ENCODE measurements at places on chromosomes 16 and 17.

- no peak for DNase-seq
Observed at GRCh38 chr16:80725566-80726162, 78.7 kb downstream of the CDYL2 start.

GRCh38 chr17:13557077-13557476 lies 44.7 kb downstream of the HS3ST3A1 start:
- DNase-seq = peak; percentile 41

- no peak for DNase-seq
Observed at GRCh38 chr16:68719993-68720489, 17.1 kb upstream of the CDH1 start.

- DNase-seq = no peak
Observed at GRCh38 chr16:71441348-71442050, 355 bp downstream of the TLE7 start.

DNA sequence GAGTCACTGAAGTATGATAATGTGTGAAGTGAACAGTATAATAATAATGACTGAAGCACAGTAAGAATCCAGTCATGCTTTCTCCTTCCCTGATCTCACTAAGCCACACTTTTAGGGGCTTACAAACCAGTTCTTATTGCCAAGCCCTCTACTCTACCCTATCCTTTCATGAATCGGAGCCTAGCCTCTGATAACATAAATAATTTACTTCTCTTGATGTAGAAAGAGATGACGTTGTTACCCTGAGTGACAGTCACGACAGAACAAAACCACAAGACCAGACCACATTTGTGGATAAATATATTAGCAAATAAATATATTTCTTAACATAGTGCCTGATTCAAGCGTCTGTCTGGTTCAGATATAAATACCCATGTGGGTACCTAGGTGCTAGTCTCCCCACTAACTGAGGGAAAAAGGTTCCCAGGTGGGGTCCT lies 1.4 kb upstream of the SUPT4H1 start:
- no peak for DNase-seq

GRCh38 chr16:3026609-3027488 lies 3.0 kb downstream of the THOC6 start:
- DNase-seq = no peak

GRCh38 chr17:8354236-8354635 lies 14.6 kb downstream of the ODF4 start:
- no peak for DNase-seq

- DNase-seq = no peak
Observed at GRCh38 chr16:54015147-54015546, 271.4 kb downstream of the IRX3 start.

DNA sequence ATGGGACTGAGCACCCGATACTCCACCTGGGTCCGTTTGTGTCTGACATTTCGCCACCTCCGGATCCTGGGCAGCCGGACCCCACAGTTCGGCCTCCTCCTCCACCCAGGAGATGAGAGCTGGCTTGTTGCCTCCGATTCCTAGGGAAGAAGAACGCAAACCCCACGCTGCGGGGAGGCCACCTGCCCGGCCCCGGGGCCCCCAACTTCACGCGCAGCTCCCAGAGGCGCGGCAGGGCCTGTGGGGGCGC lies 542 bp downstream of the ZNF764 start:
- DNase-seq = no peak

DNA sequence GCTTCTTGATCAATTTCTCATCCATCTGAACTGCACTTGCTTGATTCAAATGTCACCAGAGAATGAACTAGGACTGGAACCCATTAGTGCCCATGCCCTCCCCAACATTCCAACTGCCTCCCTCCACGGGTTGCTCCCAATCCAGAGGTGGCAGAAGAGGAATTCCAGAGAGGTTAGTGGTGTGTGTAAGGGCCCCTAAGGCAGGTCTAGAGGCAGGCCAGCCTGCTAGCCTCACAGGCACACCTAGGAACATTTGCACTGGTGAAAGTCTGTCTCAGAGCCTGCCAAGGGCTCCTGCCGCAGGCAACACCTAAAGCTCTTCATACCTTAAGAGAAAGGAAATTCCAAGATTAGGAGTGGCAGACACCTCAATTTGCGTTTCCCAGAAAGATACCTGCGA lies 21.2 kb upstream of the CMTM4 start:
- no peak for DNase-seq

DNA sequence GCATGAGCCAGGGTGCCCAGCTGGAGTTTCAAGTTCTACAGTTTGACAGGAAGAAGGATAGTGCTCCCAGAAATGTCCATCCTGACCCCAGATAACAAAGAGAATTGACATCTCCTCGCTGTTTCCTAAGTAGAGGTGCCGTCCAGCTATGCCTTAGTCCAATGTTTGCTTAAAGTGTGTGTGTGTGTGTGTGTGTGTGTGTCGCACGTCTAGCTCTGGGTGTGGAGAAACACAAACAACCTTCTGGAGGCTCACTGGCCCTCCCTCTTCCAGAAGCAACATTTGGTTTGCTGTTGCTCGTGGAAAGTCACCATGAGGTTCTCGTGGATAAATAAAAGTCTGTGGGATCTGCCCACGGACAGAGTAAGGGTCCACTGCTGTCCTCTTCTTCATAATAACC lies 22.1 kb downstream of the EMP2 start:
- DNase-seq = no peak

- DNase-seq = no peak
Observed at GRCh38 chr17:43745541-43745940, 13.1 kb downstream of the SOST start.

- no peak for DNase-seq
Observed at GRCh38 chr17:33596899-33597298, 303.8 kb upstream of the ASIC2 start.

DNA sequence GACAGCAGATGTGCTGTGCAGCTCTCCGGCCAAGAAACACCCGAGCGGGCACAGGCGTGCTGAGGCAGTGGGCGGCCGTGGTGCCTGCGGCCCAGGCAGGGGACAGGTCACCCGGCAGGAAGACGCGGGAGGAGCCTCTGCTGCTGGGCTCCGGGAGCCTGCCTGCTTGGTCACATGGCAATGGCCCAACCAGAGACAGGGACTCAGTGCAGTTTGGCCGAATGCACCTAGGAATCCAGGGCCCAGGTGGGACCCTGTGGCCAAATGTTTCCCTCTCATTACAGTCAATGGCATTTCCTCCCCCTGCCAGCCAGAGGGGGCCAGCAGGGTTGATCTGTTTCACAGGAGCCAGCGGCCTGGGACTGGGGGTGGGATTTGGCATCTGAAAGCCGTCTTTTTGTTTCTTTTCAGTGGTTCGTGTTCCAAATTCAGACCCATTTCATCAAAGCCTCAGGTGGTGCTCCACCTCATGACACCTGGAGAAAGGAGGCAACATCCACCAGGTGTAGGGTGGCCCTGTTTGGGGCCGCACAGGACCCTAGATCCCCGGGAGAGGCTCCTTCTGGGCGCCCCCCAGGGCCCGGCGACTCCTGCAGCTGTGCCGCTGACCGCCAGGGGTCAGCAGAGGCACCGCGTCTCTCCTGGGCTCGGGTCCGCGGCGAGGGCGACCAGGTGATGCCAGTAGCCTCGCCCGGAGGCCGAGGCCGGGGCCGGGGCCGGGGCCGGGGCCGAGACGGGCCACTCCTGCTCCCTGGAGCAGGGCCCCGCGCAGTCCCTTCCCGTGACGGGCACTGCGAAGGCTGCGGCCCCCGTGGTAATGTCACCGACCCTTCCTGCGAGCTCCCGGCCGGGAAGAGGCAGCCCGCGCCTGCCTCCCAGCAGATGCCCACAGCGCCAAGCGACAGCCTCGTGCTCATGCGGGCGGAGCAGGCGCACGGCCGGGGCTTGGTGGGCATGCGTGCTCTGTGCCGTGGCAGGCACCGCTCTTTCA lies 118.5 kb downstream of the C16orf78 start:
- DNase-seq = no peak

DNA sequence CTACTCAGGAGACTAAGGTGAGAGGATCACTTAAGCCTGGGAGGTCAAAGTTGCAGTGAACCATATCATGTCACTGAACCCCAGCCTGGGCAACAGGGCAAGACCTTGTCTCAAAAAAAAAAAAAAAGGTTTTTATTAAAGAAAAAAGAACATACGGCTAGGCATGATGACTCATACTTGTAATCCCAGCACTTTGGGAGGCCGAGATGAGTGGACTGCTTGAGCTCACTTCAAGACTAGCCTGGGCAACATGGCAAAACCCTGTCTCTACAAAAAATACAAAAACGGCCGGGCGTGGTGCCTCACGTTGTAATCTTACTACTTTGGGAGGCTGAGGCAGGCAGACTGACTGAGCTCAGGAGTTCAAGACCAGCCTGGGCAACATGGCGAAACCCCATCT lies 38.4 kb downstream of the RANBP10 start:
- peak; percentile 39 for DNase-seq

DNA sequence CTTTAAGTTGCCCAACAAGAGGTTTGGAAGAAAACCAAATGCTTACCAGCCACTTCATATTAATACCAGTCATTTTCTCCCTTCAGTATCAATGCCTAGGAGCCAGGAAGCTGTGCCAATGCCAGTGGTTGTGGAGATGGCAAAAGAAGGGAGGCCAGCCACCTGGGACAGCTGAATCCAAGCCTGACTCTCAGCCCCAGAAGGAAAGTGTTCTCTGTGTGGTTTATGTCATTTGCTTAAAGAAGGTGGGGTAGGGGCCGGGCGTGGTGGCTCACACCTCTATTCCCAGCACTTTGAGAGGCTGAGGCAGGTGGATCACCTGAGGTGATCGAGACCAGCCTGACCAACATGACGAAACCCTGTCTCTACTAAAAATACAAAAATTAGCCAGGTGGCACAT lies 13.4 kb downstream of the C17orf78 start:
- DNase-seq = no peak

DNA sequence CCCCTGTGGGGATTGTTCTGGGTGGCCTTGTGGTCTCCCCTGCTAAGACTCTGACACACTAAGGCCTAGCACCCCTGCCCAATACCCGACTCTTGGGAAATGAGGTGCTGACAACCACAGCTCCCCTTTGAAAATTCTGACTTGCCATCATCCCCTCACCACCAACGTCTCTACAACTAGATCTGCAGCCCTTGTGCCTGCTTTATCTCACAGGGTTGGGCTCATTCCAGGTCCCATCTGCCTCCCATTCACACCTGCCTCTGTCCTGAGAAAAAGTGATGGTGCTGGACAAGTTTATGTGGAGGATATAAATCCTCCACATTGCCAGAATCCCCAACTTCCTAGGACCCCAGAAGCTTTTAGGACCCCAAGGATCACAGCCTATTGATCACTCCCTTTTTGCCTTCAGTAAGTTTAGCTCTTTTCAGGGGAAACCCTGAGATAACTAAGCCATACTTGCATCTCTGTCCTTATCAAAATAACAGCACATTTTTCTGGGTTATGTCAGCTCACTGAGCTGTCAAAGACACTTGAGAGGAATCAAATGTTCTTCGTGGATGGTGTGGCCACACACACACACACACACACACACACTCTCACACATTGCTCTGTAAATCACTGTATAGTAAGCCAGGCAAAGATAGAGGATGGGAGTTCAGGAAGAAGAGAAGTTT lies 136.8 kb upstream of the CES5A start:
- DNase-seq = no peak

- DNase-seq = no peak
Observed at GRCh38 chr17:41678907-41679739, 9.6 kb upstream of the EIF1 start.

DNA sequence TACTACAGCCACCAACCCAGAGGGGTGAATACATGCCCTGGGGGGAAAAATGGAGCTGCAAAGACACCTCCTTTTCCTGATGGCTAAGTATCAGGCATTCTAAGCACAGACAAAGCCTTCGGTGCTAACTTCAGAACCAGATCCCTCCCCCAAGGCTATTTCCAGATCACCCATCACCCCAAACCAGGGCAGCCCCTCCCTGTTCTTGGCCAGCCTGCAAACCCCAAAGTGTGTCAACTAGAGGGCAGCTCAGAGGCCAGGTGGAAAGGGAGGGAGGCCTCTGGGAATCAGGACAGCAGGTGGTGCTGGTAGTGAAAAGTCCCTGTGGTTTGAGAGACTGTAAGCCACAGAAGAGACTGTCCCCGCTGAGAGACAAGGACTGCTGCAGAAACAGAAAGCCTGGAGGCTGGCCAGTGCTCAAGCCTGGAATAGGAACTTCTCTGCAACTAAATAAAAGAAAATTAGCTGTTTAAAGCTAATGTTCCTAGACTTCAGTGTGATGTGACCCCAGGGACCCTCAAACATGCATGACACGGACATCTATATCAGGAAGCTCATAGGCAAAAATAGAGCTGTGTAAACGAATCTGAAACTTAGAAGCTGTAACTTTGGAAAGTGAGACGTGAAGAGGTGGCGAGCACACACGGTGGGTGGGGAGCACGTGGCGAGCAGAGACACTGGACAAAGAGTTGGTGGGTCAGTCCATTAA lies 9.1 kb downstream of the TUBG1 start:
- no peak for DNase-seq

- no peak for DNase-seq
Observed at GRCh38 chr16:19446300-19446846, 28.7 kb downstream of the TMC5 start.

- no peak for DNase-seq
Observed at GRCh38 chr17:60665602-60666001, 12.0 kb upstream of the BCAS3 start.

DNA sequence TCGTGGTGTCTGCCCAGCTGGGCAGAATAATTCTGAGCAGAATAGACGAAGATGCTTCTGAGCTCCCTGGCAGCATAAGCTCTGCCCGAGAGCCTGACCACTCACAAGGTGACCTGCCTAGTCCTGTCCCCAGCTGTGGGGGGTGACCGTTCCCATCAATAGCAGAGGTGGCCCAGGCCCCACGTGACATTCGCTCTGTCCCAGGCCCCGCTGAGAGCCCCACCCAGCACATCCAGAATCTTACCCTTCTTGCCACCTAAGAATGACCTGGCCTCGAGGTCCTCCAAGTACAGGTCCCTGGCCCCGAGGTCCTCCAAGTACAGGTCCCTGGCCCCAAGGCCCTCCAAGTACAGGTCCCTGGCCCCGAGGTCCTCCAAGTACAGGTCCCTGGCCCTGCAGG lies 695 bp upstream of the TMEM204 start:
- no peak for DNase-seq

DNA sequence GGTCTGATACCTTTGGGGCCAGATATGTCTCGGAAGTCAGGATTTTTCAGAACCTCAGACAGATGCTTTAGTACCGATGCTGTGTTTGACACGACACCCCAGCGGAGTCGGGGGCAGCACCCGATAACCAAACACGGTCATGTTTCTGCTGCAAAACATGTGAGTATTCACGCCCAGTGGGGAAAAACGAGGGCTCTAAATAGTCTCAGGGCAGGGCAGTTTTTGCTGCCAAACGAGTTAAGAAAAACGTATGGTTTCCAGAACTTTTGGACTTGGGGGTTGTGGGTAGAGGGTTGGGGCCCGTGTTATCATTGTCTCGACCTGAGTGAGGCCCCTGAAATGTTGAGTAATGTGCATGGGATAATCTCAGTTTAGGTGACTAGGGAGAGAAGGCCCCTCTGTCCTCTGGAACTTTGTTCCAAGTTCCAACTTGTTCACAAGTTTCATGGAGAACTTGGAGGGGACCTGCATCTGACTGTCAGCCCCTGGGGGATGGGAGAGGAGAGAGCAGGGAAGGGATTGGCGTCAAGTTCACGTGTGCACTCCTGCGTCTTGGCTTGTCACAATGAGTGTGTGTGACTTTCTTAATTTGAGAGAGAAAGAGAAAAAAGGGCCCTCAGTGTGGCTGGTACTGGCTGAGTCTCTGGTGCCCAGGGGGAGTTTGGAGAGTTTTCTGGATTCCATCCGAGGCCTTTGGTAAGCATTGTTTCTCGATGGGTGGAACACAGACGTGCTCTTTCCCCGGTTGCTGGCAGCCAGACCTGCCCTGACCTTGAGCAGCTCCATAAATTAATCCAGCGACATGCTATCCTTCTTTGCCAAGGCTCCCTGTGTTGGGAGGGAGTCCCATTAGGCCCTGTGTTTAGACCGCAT lies 83.9 kb upstream of the CIBAR2 start:
- DNase-seq = no peak

Measured in AG04450 (cell line).